Left renal cortex interstitium (tissue), 4 donors: ENCODE measurements at places on chromosomes 12 and 14. TPM values are rescaled to one million over a fixed set of nuclear protein-coding genes. Genes with fewer than 3 reads are reported as not detected.

BMP4 gene
- 48.0 TPM for polyA plus RNA-seq

HOXC6 gene
- polyA plus RNA-seq: 39.4 TPM

CCDC88C gene
- polyA plus RNA-seq: 55.2 TPM

FZD10 gene
- polyA plus RNA-seq: 3.0 TPM

TRIM9 gene
- polyA plus RNA-seq: 3.2 TPM

TMEM30B gene
- 15.1 TPM for polyA plus RNA-seq

HCAR3 gene
- 0.19 TPM for polyA plus RNA-seq

NR4A1 gene
- polyA plus RNA-seq: 14.3 TPM

KLRC2 gene
- polyA plus RNA-seq: 0.22 TPM

PZP gene
- polyA plus RNA-seq: 0.16 TPM

UBR7 gene
- polyA plus RNA-seq: 35.9 TPM

- DNase-seq: no peak
These were observed 28.5 kb downstream of the RGS6 start for GRCh38 chr14:71960494-71961353.

DNA sequence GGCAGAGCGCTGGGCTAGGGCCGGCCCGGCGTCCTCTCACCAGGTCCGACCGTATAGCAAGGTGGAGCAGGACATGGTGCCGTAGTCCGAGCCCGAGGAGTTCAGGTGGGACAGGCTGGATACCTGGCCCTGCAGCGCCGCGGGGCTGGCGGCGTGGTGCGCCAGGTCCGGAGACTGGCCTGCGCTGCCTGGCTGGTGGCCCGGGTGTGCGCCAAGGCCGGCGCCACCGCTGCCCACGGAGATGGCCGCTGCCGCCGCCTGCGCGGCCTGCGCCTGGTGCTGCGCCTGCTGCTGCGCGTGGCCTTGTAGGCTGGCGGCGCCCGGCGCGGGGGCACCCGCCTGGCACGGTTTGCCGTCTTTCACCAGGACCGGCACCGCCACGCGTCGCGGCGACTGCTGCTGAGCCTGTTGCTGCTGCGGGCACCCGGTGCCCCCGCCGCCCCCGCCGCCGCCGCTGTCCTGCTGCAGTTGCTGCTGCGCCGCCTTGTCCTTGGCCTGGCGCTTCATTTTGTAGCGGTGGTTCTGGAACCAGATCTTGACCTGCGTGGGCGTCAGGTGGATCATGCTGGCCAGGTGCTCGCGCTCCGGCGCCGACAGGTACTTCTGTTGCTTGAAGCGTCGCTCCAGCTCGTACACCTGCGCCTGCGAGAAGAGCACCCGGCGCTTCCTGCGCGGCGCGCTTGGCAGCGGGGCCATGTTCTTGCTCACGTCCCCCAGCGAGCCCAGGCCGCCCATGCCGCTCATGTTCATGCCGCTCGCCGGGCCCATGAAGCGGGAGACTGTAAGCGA, 2.6 kb downstream of the NKX2-1 start:
- DNase-seq: no peak

GRCh38 chr12:105231396-105231795, 4.6 kb downstream of the APPL2 start:
- DNase-seq: no peak

- DNase-seq: no peak
These were observed 162.9 kb downstream of the ADGRD1 start for GRCh38 chr12:131116468-131117117.

DNA sequence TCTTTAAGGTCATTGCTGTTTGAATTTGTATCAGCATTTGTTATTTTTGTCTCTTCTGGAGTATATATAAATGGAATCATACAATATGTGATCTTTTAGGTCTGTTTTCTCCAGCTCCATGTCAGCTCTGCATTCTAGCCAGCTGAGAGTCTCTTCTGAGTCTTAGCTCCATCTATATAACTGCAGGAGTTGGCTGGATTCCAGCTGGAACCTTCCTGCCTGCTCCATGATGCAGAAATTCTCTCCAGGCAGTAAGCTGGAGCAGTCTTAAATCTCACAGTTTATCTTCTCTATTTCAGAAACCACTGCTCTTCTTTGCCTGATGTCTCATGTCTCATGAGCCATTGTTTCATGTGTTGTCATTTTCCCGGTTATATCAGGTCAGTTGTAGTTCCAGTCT, 827.6 kb downstream of the NRXN3 start:
- peak; percentile 45 for DNase-seq

- no peak for DNase-seq
These were observed 43.8 kb upstream of the PRIMA1 start for GRCh38 chr14:93832081-93832480.

DNA sequence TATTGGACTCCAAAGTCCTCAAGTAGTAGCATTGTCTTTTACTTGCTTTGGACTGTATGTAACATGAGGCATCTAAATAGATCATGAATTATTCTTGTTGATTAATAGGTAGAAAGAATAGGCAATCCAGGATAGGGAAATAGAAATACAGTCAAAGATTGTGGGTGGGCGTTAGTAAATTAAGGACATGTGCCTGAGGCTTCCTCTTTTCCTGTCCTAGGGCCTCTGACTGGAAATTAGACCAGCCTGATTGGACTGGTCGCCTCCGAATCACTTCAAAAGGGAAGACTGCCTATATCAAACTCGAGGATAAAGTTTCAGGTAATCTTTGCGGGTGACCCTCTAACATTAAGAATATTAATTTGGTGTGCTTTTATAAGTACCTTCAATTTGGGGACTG, 7.6 kb downstream of the NECAP1 start:
- DNase-seq: no peak

DNA sequence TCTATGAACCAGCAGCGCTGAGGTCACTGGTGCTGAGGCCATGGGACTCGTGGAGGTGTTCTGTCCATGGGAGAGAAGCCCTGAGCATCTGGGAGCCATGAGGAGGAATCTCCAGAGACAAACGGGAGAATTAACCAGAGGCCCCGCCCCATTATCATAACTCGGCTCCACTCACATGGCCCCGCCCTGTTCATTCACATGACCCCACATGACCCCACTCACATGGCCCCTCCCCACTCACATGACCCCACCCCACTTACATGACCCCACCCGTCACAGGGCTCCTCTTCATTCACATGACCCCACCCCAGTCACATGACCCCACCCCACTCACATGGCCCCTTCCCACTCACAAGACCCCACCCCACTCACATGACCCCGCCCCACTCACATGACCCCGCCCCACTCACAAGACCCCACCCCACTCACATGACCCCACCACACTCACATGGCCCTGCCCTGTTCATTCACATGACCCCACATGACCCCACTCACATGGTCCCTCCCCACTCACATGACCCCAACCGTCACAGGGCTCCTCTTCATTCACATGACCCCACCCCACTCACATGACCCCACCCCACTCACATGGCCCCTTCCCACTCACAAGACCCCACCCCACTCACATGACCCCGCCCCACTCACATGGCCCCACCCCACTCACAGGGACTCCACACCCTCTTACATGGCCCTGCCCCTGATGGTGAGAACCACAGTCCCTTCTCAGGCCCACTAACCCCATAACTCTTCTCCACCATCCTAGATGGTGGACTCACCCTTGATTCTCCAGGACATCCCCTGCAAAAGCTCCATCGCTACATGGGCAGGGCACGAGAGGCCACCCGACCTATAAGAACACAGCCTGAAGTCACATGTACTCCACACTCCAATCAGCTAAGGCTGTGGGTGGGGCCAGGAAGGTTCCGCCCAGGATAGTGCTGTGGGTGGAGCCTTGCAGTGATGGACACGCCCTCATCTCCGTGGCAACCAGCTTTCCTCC, 151.1 kb upstream of the SFSWAP start:
- DNase-seq: no peak

DNA sequence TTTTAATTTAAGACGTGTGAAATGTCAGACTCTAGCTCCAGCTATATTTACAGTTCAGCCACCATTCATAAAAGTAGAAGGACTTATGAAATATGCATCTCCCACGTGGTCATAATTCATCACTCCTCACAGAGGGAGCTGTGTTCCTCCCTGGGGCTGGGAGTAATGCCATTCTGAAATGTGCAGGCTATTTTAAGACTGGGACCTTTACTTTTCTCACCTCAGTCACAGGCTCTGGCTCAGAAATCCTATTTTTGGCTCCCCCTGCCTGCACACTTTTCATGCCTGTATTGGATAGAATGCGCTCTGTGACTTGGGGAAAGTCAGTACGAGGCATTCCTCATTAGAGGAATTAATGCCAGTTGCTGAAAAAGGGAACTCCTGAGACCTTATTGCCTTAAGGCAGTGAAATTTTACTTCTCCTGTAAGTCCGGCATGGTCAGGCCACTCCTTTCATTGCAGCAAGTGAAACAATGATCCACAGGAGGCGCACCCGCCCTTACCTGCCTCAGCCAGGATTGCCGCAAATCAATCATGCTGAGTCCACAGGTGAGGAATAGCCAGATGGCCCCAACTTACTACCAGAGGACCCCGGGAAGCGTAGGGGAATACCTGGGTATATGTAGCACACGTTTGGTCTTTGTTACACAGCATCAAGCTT, 1133.2 kb upstream of the TMEM132C start:
- no peak for DNase-seq

- no peak for DNase-seq
These were observed 1434.3 kb upstream of the FLRT2 start for GRCh38 chr14:84095681-84096080.

DNA sequence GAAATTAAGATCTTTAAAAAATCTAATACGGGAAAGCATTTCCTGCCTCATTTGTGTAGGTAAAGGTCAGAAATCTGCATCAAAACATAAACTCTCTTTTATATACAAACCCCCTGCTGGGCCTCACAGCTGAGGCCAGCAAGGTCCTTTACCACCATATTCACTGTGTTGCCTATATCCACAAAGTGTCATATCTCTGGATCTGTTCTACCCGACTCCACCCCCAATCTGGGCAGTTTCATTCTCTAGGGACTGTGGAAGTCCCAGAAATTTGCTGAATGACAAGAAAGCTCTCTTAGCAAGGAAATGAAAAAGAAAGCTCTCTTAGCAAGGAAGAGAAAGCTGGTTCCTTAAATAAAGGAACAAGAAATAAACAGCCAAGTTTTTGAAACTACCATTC, 301.7 kb downstream of the KCNH5 start:
- no peak for DNase-seq

- no peak for DNase-seq
These were observed 5.3 kb downstream of the NUAK1 start for GRCh38 chr12:106133136-106134087.

DNA sequence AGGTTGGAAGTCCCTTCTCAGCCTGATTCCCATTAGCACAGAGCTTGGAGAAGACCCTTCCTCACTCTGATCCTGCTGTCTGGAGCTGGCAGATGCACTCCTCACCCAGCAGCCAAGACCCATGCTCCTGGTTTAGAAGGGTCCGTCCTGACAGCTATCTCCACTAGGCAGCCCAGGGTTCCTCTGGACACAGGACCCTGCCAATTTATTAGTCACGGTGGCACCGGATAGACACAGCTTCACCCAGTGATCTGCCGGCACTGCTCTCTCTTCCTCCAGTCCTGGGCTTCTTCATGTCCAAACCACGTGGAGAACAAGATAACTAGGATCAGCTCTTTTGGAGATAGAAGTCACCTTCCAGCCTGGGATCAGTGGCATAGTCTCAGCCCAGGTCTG, 26.2 kb upstream of the TCL1B start:
- DNase-seq: no peak

DNA sequence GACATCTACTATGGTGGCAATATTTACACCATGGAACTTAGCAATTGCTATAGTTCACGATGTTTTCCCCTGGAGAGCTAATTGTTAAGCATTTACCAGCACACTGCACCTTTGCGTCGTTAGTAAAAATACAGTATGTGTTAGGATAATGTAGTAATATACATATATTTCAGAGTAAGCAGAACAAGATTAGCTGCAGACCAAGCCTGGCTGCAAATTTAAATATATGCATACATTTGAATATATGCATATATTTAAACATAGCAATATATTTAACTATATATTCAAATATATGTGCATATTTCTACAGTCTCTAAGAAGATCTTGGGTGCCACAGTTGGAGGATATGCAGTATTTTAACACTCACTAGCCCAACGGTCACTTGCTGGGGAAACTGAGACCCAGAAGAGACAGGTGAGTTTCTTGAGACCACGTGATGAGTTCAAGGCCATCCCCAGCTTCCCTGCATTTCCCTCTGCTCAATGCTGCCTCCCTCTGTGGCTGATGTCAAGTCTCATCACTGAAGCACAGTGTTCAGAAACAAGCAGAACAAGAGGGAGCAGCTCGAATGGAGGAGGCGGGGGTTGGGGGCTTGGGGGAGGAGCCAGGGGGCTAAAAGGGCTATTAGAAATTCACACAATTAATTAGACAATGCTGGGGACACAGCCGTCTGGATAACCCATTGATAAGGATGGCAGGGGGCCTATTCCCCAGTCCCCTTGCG, 708.0 kb downstream of the MED13L start:
- DNase-seq: no peak

GRCh38 chr12:75995691-75996090, 35.9 kb downstream of the PHLDA1 start:
- DNase-seq: no peak

GRCh38 chr14:97177635-97178034, 380.5 kb downstream of the VRK1 start:
- DNase-seq: no peak

DNA sequence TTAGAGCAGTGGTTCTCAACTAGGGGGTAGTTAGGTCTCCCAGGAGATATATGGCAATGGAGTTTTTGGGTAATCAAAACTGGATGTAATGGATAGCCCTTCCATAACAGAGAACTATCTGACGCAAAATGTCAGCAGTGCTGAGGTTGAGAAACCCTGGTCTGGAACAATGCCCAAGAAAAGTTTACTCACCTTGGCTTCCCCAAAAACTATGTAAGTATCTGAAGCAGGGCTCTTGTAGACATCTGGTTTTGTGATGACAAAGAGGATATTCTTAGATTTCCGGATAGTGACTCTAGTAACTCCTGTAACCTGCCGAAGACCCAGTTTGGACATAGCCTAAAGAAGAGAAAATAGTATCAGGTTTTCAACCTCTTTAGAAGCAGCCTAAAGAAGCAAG, 11.8 kb downstream of the NACA start:
- no peak for DNase-seq
